ENCODE measurements at places on chromosomes 2 and 18.

GRCh38 chr2:45237850-45238542 lies 228.7 kb upstream of the SIX2 start:
- H3K4me1 ChIP-seq, result peaks cover 15% of the 10 kb centered on the region
- H3K27ac ChIP-seq, result no peak overlapping the region
- no peaks in the 10 kb centered on the region for H3K36me3 ChIP-seq

- H3K27me3 ChIP-seq, result no peaks in the 10 kb centered on the region
- H3K4me3 ChIP-seq, result no peak overlapping the region
- peak overlapping the region; percentile 57 for H3K27ac ChIP-seq
- H3K36me3 ChIP-seq, result peaks cover 45% of the 10 kb centered on the region
- no peak for DNase-seq
These were observed 120.7 kb downstream of the FEZ2 start for GRCh38 chr2:36477315-36477714.

- peaks cover 31% of the 10 kb centered on the region for H3K4me1 ChIP-seq
- no peak for DNase-seq
- H3K36me3 ChIP-seq, result peaks cover 10% of the 10 kb centered on the region
- H3K27me3 ChIP-seq, result no peaks in the 10 kb centered on the region
These were observed 39.5 kb downstream of the SFXN5 start for GRCh38 chr2:73031725-73032701.

DNA sequence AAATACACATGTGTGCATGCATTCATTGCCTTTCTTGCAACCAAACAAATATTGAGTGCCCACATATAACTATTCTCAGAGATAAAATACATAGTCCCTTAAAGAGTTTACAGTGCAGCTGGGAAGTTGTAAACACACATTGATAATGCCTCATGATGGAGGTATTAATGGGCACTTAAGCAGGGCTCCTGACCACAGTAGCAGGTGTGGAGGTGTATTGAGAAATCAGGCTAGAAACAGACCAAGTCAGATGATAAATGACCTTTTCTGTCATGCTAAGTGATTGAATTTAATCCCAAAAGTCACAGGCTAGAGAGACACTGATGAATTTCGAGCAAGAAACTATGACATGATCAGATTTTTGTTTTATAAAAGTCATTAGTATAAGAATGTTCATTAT lies 157.7 kb downstream of the ZNF385B start:
- DNase-seq, result no peak
- H3K4me3 ChIP-seq, result no peak overlapping the region

DNA sequence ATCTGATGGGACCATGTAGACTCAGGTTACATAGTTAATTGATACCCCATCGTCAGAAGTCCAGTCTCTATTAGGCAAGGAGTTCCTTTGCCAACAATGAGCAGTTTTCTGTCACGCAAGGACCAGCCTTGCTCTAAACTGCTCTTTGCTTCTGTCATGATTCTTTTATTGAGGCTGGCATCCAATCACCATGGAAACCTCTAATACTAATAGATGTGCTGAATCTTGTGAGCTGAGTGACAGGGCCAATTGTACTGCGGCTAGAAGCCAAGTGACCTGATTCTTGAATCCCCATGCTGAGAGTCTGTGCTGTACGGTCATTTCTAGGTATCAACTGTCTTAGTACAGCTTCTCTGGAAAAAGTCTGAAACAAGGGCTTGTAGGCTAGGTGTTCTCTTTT lies 395.6 kb downstream of the RND3 start:
- no peaks in the 10 kb centered on the region for H3K27me3 ChIP-seq
- H3K4me3 ChIP-seq, result no peak overlapping the region
- H3K4me1 ChIP-seq, result no peaks in the 10 kb centered on the region
- no peak overlapping the region for H3K27ac ChIP-seq
- DNase-seq, result no peak

GRCh38 chr2:223735035-223735640 lies 102.2 kb downstream of the AP1S3 start:
- no peaks in the 10 kb centered on the region for H3K27me3 ChIP-seq
- H3K36me3 ChIP-seq, result no peaks in the 10 kb centered on the region
- DNase-seq, result no peak
- H3K4me1 ChIP-seq, result no peaks in the 10 kb centered on the region

DNA sequence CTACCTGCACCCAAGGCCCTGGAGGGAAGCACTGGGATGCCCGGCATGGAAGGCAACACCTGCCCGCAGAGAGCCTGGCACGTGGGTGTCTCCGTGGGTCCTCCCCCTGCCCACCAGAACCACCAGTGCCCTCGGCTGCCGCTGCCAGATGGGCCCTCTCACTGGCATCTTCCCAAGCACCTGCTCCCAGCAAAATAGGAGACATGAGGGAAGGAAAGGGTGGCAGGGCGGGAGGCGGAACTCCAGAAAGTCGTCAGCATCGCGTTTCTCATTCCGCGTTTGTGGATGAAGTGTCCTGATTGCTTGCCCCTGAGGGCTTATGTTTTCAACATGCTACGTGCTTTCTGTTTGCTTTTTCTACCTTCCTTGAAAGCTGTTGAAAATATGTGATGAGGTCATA lies 8.8 kb upstream of the SNTG2 start:
- no peak for DNase-seq
- no peaks in the 10 kb centered on the region for H3K36me3 ChIP-seq
- H3K4me3 ChIP-seq, result no peak overlapping the region
- H3K27me3 ChIP-seq, result no peaks in the 10 kb centered on the region
- no peaks in the 10 kb centered on the region for H3K4me1 ChIP-seq

DNA sequence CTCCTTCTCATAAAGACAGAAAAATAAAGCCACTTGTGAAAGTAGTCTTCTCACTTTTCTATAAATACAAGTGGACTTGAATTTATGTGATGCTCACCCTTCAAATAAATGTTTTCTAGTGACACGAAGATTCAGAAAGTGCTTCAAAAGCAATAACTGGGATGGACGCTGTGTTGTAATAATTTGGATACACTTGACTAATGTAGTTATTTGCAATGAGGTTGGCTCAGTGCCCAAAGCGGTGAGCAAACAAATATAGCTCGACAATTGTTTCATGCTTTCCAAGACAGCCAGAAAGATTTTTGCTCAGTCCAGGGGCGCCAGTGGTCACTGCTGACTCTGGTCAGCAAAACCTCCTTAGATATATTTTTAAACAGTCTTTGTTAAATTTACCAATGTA lies 278.6 kb upstream of the KLHL14 start:
- no peaks in the 10 kb centered on the region for H3K4me1 ChIP-seq
- H3K4me3 ChIP-seq, result no peak overlapping the region
- peak; percentile 59 for DNase-seq
- no peaks in the 10 kb centered on the region for H3K36me3 ChIP-seq
- H3K27me3 ChIP-seq, result no peaks in the 10 kb centered on the region
- H3K27ac ChIP-seq, result no peak overlapping the region

DNA sequence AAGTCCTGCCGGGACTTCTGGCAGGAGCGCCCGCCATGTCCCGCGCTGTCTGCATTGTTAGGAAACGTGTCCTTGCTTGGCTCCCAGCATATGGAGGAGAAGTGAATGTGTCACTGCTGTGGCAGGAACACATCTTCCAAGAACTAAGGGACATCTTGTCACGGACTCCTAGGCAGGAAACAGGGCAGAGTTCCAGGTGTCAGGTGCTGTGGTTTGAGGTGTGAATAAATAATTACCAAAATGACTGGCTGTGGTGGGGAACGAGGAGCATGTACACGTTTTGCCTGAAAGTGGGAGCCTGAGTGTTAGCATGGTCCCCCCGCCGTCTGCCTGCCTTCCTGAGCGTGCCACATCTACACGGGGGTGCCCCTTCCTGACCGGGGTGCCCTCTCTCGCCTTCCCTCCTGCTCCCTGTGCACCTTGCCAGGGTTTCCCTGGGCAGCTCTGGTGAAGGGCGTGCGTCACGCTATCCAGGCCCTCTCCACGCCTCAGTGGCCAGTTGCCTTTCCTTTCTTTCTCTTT lies 237.5 kb downstream of the LDLRAD4 start:
- no peak overlapping the region for H3K27ac ChIP-seq
- no peak for DNase-seq
- no peaks in the 10 kb centered on the region for H3K36me3 ChIP-seq

DNA sequence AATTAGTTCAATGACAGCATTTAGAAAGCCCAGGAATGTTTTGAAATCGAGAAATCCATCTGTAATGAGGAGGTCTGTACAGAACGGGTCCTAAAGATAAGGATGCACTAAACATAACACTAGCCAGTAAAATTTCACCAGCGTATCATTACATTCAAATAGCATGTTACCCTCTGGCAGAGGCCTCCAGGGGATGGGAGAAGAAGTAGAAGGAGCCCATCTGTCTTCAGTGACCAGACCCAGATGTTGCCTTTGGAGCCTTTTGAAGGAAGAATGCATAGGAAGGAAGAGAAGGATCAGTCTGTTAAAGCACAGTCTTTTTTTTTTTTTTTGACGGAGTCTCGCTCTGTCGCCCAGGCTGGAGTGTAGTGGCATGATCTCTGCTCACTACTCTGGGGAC lies 86.1 kb upstream of the BCL2L11 start:
- no peaks in the 10 kb centered on the region for H3K36me3 ChIP-seq
- H3K4me1 ChIP-seq, result no peaks in the 10 kb centered on the region
- H3K4me3 ChIP-seq, result no peak overlapping the region
- H3K27me3 ChIP-seq, result no peaks in the 10 kb centered on the region

DNA sequence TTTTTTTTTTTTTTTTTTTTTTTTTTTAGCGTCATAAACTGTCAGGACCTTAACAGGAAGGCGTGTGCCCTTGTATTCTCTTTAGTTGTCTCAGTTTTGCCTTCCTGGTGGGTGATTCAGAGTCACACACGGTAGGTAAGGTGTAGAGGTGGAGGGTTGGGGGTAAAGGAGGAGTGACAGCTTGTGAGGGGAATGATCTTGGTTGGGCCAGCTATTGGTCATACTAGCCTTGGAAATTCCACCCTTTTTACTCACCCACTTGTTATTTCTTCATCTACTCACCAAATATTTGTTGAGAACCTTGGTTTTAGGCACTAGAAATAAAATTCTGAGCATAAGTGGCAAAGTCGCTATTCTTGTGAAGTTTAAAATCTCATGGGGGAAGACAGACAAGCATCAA lies 22.2 kb downstream of the SMIM21 start:
- no peak for DNase-seq
- H3K27me3 ChIP-seq, result peaks cover 2% of the 10 kb centered on the region
- no peaks in the 10 kb centered on the region for H3K4me1 ChIP-seq
- H3K27ac ChIP-seq, result no peak overlapping the region

DNA sequence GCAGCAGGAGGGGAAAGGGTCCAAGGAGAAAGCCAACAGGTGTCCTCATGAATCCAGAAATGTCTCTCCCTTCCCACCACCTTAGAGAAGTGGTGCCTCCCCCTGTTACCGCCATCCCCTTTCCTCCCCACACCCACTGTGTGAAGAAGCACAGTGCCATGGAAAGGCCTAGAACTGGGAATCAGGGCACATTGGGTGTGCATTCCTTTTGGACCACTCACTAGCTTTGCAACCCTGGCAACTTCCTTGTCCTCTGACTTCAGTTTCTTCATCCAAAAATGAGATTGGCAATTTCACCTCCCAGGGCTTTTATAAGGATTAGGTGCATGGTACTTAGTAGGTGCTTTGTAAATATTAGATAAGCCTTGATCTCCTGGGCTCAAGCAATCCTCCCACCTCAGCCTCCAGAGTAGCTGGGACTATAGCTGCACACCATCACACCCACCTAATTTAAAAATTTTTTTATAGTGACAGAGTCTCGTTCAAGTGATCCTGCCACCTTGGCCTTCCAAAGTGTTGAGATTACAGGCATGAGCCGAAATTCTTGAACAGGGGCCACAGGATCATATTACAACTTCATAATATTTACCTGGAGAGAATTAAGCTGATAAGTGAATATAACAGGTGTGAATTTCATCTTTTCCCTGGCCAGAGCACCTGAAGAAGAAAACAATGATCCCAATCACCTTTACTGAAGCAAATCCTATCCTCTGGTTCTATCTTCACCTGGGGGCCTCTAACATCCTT lies 97.9 kb upstream of the TAF1B start:
- no peaks in the 10 kb centered on the region for H3K27me3 ChIP-seq
- no peak overlapping the region for H3K4me3 ChIP-seq
- no peaks in the 10 kb centered on the region for H3K36me3 ChIP-seq
- peaks cover 14% of the 10 kb centered on the region for H3K4me1 ChIP-seq

GRCh38 chr2:61733563-61733962 lies 120.3 kb downstream of the FAM161A start:
- no peaks in the 10 kb centered on the region for H3K36me3 ChIP-seq
- H3K4me3 ChIP-seq, result no peak overlapping the region
- no peak overlapping the region for H3K27ac ChIP-seq

- no peaks in the 10 kb centered on the region for H3K4me1 ChIP-seq
- no peak overlapping the region for H3K27ac ChIP-seq
- H3K27me3 ChIP-seq, result no peaks in the 10 kb centered on the region
- H3K36me3 ChIP-seq, result no peaks in the 10 kb centered on the region
- DNase-seq, result no peak
These were observed 639.9 kb downstream of the LRP1B start for GRCh38 chr2:141490886-141491285.

- H3K27me3 ChIP-seq, result no peaks in the 10 kb centered on the region
- no peaks in the 10 kb centered on the region for H3K4me1 ChIP-seq
- DNase-seq, result no peak
- no peak overlapping the region for H3K4me3 ChIP-seq
- H3K36me3 ChIP-seq, result no peaks in the 10 kb centered on the region
These were observed 10.8 kb upstream of the NETO1 start for GRCh38 chr18:72878561-72878960.

DNA sequence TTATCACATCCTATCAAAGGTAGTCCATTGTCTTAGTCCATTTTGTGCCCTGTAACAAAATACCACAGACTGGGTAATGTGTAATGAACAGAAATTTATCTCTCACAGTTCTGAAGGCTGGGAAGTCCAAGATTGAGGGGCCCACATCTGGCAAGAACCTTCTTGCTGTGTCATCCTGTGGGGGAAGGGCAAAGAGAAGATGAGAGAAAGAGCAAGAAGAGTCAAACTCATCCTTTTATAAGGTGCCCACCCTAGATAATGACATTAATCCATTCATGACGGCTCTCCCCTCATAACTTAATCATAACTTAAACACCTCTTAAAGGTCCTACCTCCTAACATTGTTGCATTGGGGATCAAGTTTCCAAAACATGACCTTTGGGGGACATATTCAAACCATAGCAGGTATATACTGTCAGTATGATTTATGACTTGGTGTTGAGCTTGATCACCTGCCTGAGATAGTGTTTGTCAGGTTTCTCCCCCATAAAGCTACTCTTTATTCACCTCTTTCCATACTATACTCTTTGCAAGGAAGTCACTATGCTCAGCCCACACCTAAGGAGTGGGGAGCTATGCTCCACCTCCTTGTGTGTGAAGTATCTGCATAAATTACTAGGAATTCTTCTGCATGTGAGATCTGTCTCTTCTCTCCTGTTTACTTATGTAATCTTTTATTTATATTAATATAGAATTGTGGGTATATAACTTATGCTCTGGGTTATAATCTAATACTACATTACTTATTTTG lies 5.2 kb upstream of the MAP3K2 start:
- H3K27ac ChIP-seq, result no peak overlapping the region
- no peak overlapping the region for H3K4me3 ChIP-seq
- H3K4me1 ChIP-seq, result peaks cover 3% of the 10 kb centered on the region
- H3K36me3 ChIP-seq, result no peaks in the 10 kb centered on the region
- H3K27me3 ChIP-seq, result no peaks in the 10 kb centered on the region

Measured in stomach (tissue), 19 donors.